Umbilical cord (tissue), 2 donors: ENCODE measurements at places on chromosomes 11 and 22.
A peak's percentile ranks its signal among the peaks of the same experiment; 100 is the strongest.

DNA sequence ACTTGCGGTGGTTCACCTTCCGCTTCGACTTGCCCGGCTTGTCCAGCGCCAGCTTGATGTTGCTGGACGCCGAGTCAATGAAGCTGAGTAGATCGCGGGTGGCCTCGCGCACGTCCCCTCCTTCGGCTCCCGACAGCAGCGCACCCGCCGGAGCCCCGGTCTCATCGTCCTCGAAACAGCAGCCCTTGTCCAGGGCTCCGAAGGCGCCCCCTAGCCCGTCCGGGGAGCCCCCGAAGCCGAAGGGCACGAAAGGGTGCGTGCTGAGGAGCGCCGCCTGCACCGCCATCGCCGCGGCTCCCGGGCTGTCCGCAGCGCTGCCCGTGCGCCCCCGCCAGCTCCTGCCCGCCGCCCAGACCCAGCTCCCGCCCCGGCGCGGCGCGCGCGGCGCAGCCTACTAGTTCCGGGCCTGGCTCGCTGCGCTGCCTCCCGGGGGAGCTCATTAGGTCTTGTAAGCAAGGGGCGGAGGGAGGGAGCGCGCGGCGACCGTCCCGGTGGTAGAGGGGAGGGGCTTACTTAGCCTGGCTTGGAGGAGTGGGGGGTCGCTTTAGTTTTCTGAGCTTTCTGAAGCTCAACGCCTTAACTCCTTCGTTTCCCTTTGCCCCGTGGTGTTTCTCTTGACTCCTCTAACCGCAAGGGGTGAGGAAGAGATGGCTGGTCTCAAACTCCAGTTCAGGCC, at the start of gene FAM181B:
FAM181B (minus strand) TSS at position 421 of the 676 bp plus-strand sequence; CDS start at position 286, 135 bp downstream.
- peak; percentile 46 for DNase-seq

DNA sequence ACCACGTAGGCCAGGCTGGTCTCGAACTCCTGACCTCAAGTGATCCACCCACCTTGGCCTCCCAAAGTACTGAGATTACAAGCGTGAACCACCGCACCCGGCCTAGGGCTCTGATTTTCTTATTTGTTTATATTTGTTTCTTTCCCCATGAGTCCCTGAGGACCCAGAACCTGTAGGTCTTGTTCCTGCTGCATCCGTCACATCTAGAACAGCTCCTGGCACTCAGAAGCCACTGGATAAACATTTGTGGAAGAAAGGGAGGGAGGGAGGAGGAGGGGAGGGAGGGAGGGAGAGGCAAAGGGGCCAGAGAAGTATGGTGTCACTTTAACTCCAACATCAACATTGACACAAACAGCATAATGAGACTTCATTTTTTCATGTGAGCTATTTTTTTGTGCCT, 67.7 kb downstream of the CELSR1 start:
- DNase-seq, result no peak

- DNase-seq, result peak; percentile 38
Measured at GRCh38 chr11:46127150-46127638, 5.9 kb upstream of the PHF21A start.

- DNase-seq, result no peak
Measured at GRCh38 chr22:23784215-23784732, 2.5 kb upstream of the SMARCB1 start.

- no peak for DNase-seq
Measured at GRCh38 chr11:17405232-17406005, 17.0 kb upstream of the KCNJ11 start.

GRCh38 chr11:31863170-31863832, 52.2 kb upstream of the PAX6 start:
- no peak for DNase-seq

- no peak for DNase-seq
Measured at GRCh38 chr11:11142430-11142829, 210.6 kb downstream of the CSNK2A3 start.

DNA sequence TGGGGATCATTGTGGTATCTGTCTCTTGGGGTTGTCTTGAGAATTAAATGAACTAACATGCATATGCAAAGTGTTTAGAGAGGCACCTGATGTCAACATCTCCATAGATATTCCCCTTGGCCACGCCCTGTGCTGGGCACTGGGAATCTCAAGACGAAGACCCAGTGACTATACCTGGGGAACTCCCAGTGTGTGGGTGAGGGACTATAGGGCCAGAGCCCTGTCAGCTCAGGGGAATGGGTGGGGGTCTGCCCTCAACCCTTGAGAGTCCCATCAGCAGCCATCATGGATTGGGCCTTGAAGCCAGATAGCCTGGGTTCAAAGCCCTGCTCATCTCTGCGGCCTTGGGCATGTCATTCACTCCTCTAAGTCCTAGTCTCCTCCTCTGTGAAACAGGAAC, 21.6 kb upstream of the LMO1 start:
- DNase-seq, result no peak

DNA sequence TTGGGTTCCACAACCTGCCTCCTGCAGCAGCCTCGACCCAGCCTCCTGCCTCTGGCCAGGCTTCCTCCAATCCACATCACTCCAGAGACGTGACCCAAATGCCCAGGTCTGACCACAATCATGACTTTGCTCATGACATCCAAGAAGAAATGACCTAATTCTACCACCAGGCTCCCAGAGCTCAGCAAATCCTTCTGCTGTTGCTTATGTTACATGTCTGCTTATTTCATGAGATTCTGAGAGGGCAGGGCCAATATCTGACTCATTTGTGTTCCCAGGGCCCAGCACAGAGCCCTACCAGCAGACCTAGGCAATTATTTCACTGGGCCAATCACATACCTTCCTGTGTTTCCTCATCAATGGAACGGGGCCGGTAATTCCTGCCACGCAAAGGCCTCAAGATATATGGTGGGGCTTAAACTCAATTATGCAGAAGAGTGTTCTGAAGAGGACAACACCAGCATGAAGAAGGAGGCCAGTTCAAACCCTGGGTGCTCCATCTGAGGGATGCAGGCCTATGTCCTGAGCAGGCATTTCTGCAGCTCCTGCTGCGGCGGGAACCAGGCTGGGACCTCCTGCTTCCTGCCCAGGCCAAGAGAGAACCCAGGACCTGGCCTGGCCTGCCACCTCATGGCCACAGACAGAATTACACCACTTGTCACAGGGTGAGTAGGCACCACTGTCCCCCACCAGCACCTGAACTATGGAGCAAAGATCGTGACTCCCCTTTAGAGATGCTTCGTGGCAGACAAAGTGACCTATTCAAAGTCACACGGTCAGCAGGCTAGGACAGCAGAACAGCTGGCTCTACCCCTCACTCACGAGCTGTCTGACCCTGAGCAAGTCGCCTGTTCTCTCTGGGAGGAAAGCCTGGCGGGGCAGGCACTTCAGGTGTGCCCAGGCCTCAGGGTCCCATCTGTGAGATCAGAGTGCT, 5.9 kb downstream of the CENPM start:
- DNase-seq, result peak; percentile 88

DNA sequence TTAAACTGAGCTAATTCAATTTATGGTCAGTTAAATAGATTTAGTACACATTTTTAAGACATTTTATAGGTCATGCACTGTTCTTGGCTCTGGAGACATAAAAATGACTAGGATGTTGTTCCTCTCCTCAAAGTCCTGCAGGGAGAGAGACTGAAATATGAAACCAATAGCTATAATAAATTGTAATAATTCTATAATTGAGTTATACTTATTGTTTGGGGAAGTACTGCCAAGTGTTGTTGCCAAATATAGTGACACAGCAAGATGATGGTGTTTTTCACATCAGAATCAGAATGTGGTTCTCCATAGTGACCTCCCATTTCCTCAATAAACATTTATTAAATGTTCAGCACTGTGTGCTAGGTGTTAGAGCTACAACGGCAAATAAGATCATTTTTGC, 470.6 kb downstream of the NTM start:
- DNase-seq, result no peak

DNA sequence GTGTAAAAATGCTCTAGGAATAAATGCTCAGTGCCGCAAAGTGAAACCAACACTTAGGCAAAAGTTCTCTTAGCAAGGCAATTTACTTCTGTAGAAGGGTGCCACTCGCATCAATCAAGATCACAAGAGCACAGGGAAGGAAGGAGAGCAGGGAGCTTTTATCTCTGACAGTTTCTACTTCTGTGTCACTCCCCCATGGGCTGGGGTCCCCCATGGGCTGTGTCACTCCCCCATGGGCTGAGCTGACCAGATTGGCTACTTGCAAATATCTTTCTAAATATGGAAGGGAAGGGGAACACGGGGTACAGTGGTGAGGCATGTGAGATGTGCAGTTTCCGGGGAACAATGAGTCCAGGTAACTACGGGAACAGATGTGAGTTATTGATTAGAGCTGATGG, 397 bp downstream of the OR52N2 start:
- no peak for DNase-seq

GRCh38 chr22:22894740-22895731, 7.4 kb downstream of the IGLL5 start:
- DNase-seq, result no peak

DNA sequence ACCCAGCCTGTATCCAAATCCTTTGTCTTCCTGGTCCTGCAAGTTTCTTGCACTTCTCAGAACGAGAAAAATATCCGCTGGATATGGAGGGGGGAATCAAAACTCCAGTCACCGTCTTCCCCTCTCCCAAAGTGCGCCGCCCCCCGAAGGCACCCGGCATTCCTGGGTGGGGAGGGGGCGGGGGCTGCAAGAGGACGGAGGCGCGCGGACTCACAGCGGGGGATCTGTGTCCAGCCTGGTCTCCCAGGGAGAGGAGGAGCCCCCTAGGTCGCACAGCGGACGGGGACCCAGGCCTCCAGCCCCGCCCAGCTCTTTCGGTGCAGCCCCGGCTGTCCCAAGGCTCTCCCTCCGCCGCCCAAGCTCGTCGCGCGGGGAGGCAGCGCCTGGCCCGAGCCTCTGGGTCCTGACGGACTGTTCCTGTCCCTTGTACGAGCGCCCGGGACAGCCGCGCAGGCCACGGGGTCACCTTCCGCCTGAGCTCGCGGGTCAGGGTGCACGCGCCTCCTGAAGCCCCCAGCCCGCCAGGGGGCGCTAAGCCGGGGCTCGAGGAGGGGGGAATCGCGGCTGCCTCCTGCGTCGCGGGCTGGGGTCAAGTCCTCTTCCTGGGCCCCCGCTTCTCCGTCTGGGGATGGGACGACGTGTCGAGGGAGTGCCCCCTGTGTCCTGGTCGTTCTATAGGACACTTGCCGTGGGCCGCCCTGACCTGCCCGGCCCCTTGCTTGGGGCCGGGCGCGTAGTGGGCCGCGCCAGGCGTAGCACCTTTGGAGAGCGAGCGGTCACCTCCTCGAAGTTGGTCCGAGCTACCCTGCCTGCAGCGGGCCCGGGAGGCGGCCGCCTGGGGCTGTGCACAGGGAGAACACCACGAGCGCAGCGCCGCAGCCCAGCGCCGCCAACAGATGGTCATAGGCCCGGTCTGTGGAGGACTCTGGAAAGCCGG, 2.4 kb upstream of the WNT11 start:
- peak; percentile 55 for DNase-seq

DNA sequence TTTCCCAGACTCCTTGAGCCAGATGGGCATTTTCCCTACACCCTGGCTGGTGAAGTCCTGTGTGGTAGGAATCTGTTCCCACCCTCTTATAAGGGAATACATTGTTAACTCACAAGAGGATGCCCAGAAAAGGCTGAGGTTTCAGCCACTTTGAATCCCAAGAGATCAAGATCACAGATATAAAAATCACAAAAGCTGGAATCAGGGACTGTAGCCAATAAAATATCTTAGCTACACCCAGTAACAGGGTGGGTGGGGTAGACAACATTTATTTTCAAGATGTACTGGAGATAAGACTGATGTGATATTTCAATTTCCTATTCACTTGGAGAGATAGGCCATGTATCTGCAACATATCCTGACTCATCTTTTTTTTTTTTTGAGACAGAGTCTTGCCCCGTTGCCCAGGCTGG, 50.3 kb downstream of the COPB1 start:
- DNase-seq, result peak; percentile 15

GRCh38 chr11:35061516-35062440, 77.2 kb upstream of the CD44 start:
- no peak for DNase-seq

DNA sequence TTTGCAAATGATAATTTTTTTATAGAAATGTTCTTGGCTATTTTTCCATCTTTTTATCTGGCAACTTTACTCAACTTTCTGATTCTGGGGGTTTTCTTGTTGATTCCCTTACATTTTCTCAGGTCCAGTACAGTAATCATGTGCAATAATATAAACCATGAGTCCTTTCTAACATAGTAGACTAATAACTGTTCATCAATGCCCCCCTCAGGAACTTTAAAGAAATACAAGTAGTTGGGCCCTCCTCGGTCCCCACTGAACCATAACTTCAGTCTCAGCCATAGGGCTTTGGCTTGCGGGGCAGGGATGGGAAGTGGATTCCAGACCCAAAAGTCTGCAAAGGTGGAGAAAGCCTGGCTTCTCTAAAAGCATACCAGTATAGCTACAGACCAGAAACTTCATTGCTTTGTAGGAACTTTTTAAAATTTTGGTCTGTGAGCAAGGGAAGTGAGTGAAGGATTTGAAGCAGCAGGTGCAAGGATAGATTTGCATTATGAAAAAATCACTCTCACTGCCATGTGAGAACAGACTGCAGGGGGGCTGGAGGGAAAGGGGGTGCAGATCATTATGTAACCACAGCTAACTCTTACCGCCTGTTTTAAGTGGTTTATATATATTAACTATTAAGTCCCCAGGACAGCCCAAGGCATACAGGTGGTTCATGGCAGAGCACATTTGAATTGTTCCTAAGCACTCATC, 10.4 kb upstream of the TUB start:
- DNase-seq, result peak; percentile 79

DNA sequence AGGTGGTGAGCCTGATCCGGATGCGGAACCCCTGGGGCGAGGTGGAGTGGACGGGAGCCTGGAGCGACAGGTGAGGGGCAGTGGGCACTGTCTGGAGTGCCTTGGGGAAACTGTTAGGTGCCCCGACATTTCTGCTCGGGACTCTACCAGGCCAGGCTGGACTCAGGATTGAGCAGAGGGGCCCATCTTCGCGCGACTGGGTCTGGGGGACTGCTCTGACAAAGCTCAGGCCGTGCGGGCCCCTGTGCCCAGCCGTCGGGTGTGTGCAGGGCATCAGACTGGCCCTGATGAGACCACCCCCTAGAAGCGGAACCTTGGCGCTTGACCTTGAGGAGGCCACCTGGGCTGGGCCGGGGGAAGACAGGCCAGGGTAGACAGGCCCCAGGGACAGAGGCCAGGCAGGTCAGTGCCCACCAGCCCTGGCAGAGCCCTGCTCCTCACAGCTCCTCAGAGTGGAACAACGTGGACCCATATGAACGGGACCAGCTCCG, 6.3 kb downstream of the CAPN1 start:
- DNase-seq, result no peak

GRCh38 chr11:116857316-116857715, 19.9 kb upstream of the APOA1 start:
- no peak for DNase-seq

GRCh38 chr22:39368461-39368911, 18.7 kb downstream of the SYNGR1 start:
- no peak for DNase-seq

DNA sequence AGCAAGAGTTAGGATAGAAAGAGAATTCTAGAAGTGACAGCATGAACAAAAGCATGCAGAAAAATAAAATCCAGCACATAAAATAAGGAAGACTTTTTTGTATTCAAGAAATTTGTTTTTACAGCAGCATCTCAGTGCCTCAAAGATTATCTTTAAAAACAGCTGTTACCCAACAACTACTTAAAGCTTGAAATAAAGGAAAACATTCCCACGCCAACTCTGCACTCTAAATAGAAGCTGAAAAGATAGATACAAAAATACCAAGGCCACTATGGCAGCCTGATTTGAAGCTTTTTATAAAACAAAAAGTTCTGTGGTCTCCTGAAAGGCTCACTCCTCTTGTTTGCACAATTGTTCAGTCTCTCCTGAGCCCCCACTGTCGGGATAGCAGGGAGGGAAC, 83.6 kb upstream of the LRRC55 start:
- peak; percentile 56 for DNase-seq

- no peak for DNase-seq
Measured at GRCh38 chr11:43582024-43582862, 98.3 kb upstream of the HSD17B12 start.
